ENCODE measurements at places on chromosomes 4 and X.

GRCh38 chrX:138026211-138026610 is 460.3 kb downstream of the ZIC3 start:
- DNase-seq = no peak

DNA sequence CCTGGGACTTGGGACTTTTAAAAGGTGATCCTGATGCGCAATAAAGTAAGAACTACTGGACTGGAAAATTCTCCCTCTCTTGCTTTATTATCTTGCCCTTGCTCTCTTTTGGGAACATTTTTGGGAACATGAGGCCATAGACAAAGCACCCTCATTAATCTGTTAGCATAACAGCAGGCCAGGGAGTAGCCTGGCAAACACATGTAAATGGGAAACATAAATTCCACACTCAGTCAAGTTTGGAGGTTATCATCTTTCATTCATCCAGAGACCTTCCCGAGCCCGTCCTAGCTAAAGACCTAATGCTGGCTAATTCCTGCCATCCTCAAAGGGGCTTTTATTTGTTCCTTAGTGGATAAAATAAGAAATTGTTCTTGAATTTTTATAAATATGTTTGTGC is 162.8 kb upstream of the ARX start:
- no peak for DNase-seq

GRCh38 chr4:185847352-185848097 is 35.5 kb upstream of the SORBS2 start:
- DNase-seq = no peak

DNA sequence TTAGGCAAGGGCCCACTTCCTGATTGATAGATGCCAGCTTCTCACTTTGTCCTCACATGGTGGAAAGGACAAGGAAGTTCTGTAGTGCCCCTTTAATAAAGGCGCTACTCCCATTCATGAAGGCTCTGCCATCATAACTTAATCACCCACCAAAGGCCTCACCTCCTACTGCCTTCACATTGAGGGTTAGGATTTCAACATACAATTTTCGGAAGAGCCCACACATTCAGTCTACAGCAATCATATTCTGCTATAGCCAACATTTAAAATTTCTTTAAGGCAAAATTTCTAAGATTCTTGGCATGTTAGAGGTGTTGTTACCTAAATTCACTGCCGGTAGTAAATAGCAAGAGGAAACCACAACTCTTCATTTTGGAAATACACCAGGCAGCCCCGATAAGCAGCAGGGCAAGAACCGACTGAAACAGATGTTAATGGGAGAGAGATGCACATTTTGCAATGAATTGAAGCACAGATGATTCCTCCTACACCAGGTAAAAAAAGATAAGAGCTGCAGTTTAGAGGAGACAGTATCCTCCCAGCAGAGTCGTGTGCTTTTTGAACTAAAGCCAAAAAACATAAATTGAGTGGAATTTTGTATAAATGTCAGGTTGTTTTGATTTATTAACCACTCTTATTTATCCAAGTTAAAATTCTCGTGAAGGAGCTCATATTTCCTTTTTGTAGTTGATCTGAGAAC is 594.9 kb downstream of the KCTD8 start:
- no peak for DNase-seq

GRCh38 chr4:187504974-187505797 is 490.4 kb upstream of the ZFP42 start:
- no peak for DNase-seq

DNA sequence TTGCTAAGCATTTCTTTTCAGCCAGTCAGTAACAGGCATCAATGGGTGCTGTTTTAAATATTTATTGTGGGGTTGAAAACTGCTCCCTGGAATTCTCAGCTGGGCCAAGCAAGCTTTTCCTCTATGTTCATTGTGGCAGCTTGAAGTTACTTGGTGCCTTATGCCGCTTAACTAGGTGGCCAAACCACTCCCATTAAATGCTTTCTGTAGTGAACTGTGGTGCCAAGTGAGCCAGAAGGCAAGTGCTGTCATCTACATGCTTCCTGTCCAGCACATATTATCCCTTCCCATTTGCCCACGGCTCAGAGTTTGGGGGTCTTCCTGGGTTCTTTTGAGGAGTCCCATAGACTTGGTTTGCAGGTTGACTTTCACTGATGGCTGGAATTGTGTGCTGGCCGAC is 64.8 kb downstream of the TAB3 start:
- DNase-seq = no peak

DNA sequence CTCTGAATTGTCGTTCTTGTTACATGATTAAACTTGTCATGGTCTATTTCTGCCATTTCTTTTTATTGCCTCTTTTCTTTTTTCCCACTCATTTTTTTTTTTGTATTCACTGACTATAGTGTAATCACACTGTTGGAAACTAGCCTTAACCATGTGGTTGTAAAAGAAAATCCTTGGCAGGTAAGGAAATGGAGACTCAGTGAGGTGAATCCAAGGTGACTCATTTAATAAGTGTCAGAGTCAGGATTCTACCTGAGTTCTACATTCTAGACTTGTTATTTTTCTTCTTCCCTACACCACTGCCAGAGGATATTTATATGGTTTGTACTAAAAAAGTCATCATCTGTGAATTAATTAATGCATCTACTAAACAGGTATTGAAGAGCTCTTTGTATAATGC is 152.2 kb downstream of the CBLL2 start:
- DNase-seq = no peak

- no peak for DNase-seq
These were observed 45.1 kb upstream of the LGI2 start for GRCh38 chr4:25075851-25076250.
